Stimulated activated naive CD8-positive, alpha-beta T cell treated with anti-CD3 and anti-CD28 coated beads, Interleukin-15, Interleukin-2, amounts not matched to agents 100 U/mL and 50 U/mL, for 24 hours (primary cell): ENCODE measurements at places on chromosomes 4 and X.

DNA sequence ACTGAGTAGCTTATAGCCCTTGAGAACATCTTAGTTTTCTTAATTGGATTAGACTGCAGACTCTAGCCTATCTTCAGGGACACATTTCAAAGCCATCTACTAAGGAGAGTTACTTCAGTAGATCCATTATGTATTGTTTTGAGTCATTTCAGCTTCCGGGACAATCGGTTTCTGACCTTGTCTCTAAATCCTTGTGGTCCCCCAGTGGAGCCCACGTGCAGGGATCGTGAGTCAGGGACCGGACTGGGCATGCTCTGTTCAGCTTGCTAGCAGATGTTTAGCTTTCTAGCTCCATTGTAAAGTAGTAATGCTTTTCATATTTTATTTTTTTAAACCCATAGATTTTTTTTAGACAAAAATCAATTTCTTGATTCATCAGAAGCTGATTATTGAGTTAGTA lies 211.9 kb upstream of the PRPS2 start:
- DNase-seq = no peak

DNA sequence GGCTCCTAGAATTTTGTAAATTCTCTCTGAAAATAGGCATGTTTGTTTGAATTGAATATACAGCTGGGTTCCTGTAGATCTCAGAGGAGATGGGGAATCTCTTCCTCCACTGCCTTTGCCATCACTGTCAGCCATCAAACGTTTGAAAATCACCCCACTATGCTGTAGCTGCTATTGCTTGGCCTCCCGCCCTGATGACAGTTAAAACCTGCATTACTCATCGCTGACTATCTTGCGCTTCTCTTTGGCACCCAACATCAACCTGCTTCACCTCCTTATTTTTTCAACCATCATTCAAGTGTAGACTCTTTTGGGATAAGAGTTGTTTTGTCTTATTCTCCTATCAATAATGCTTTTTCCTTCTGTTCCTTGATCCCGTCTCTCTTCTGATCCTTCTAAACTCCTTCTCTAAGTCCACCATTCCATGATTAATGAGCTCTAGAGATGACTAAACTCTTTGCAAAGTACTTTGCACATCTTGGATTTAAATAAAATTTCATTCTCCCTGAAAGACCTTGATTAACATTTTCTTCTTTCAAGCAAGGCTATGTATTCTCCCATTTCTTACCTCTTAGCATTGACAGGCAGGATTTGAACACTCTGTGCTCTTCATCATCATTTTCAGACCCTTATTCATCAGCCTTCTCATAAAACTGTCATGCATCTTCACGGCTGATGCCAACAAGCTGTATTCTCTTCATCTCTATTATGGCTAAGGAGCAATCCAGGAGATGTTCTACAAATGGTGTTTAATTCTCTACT lies 133.0 kb downstream of the SNCA start:
- DNase-seq = no peak

DNA sequence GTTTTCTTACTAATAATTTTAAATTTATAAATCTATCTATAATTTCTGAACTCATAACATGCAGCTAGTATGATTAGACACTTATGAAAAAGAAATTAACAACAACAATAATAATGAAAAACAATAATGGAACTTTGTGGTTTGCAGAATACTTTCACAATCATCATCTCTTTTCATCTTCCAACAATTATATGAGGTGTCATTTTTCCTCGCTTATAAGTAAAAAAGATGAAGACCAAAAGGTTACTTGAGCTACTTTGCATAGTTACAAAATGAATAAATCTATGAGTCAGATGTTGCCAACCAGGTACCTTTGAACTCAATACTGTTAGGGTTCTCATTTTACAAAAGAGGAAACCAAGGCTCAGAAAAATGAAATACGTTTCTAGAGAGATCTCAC lies 98.5 kb upstream of the ELOVL6 start:
- no peak for DNase-seq

- no peak for DNase-seq
Observed at GRCh38 chrX:133364196-133364595, 51.1 kb downstream of the GPC4 start.

- DNase-seq = peak; percentile 37
Observed at GRCh38 chr4:184453365-184454160, 20.8 kb downstream of the IRF2 start.

GRCh38 chrX:100687546-100687945 lies 43.5 kb downstream of the SRPX2 start:
- DNase-seq = peak; percentile 5

GRCh38 chrX:133985164-133985966 lies at the start of gene GPC3:
Gene GPC3, minus strand, starts transcription at chrX:133985594.
- peak; percentile 42 for DNase-seq

GRCh38 chrX:110944751-110945675 lies 149.4 kb upstream of the CHRDL1 start:
- DNase-seq = no peak

DNA sequence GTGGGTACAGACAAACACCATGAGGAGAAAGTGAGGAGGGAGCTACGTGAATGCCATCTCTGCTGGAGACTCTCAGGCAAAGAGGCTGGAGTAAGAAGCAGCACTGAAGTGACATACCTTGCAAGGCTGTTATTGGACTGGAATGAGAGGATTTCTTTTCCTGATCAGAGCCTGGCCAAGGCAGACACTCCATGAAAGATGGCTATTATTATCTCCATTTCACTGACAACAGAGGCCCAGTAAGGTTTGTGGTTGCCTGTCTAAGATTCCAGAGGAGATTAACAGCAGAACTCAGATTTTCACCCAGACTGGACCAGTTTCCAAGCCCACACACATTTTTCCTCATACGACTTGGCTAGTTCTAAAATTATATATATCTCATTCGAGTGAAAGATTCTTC lies 162.0 kb upstream of the EOLA2 start:
- DNase-seq = no peak

DNA sequence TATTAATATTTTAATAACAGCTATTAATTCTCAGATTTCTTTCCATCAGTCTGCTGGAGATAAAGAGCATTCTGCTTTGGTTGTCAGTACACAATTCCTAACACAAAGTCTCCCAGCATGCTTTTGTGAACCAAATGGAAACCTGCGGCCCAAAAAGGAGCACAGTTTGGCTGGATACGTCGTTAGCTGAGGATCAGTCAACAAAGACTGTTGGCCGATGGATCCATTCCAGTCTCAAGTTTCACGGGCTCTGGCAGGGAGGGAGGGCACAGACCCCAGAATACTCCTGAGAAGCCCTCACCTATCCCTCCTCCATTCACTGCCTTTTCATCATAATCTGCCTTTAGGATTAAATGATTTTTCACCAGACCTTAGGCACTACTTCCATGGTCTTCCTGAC lies 26.3 kb upstream of the PRSS48 start:
- DNase-seq = no peak

GRCh38 chrX:49019050-49019449 lies 17.0 kb upstream of the GRIPAP1 start:
- DNase-seq = no peak

DNA sequence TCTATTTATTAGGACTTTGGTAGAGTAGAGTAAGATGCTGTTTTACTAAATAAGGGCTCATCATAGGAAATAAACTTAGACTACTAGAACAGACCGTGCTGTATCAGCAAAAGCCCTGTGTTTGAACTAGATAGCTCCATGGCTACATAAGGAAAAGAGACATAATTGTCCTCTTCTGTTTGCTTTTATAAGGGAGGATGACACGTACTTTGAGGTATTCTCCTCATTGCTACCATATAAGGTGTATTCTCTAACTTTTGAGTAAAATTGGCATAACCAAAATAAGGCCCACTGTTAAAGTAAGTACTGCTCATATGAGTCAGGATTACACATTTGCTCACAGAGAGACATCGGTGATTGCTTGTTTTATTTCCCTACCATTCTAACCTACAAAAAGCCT lies 64.3 kb downstream of the PDLIM5 start:
- DNase-seq = no peak

GRCh38 chr4:118743867-118744266 lies 58.7 kb downstream of the METTL14 start:
- no peak for DNase-seq

DNA sequence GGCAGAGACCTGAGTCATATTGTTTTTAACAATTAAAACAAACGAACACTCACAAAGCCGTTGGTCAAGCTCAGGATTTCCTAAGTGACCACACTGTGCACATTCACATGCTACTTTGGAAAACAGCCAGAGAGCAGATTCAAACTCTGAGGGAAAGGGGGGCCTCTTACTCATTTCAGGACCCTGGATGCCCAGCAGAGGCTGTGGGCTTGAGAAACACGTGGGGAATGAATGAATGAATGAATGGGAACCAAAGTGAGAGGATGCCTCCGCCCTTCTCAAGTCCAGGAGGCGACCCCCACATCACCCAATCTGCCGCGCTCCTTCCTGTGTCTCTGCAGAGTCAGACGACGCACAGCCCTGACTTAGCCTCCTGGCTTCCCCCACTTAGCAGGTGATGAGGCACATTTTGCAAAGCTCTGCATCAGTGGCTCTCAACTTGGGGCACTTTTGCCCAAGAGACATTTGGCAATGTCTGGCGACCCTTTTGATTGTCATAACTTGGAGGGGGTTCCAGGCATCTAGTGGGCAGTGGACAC lies 76.0 kb downstream of the ABLIM2 start:
- DNase-seq = no peak

GRCh38 chr4:100789991-100790390 lies 272.2 kb upstream of the EMCN start:
- DNase-seq = no peak
